Activated T-helper 1 cell treated with anti-CD3 and anti-CD28 coated beads, Interleukin-2, amount 50 U/mL, for 16 hours (primary cell): ENCODE measurements at places on chromosomes 5 and 9.

DNA sequence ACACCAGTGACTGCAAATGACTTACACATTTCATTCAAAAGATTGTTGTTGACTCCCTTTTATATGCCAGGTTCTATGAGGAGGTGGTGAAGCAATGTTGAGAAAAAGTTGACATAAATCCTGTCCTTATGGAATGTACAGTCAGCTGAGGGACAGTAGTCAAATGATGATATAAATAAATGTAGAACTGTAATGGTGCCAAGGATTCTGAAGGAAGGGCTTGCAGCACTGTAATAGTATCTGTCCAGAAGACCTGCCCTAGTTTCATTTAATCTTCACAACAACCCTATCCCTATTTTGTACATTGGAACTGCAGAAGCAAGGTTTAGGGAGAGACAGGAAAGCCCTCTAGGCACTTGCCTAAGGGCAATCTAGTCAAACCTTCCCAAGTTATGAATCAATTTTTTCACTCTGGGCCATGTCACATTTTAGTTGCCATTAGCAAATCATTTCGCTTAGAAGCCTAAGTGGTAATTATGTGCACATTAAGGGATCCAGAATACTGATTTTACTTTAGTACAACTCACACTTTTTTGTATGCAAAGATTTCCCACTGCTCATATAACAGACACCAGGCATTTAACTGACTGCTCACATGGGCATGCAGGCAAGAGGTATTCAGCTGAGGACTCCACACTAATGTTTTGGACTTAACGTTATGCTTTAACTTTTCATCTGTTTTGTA is 34.5 kb upstream of the LIFR start:
- no peak for DNase-seq

DNA sequence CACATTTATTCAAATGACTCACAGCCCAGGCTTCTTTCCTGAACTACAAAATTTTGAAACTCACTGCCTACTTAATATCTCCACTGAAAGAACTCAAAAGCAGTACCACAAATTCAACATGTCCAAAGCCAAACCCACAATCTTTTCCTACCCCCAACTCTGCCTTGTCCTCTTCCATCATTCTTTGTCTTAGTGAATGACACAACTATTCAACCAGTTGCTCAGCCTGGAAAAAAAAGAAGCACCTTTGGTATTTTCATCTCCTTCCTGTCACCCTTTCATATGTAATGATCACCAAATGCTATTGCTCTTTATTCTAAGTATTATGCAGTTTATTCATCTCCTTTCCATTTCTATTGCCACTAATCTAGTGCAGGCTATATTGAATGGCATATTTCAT is 216.3 kb downstream of the TMEM232 start:
- no peak for DNase-seq

- DNase-seq = no peak
These were observed 38.6 kb downstream of the TGFBI start for GRCh38 chr5:136067422-136067821.

- no peak for DNase-seq
These were observed 263.7 kb upstream of the DAPK1 start for GRCh38 chr9:87233899-87234455.

DNA sequence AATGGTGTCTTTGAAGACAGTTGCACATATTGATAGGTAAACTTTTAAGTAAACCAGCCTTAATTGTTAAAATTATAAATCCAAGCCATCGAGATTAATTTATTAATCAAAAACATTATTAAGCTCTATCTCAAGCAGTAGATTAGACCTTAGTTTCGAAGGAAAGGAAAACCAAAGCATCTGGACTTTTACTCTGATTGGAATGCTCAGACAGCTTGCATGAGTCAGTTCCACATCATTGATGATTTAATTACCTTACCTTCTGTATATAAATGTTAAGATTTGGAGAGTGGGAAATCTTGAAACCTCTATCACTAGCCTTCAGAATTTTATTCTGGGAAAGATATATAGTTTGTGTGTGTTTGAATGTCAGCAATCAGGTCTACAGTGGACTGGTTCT is 23.9 kb downstream of the DCP2 start:
- no peak for DNase-seq

DNA sequence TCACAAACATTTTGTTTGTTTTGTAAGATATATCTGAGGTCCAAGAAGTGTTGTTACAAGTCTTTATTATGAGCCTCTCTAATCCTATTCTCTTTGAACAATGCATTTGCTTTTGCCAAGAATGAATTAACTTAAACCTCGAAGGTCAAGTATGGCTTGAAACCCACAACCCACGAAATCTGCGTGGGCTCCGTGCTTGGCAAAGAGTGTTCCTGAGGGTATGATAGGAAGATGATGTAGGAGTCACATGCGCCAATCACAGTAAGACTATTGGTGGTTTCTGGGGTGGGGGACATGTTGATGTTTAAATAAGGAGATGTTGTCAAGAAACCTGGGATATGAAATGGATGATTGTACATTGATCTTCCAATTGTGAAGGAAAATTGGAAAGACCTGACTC is 330.8 kb upstream of the RFX3 start:
- no peak for DNase-seq

GRCh38 chr5:9845185-9845584 is 215.0 kb upstream of the TAS2R1 start:
- DNase-seq = no peak

DNA sequence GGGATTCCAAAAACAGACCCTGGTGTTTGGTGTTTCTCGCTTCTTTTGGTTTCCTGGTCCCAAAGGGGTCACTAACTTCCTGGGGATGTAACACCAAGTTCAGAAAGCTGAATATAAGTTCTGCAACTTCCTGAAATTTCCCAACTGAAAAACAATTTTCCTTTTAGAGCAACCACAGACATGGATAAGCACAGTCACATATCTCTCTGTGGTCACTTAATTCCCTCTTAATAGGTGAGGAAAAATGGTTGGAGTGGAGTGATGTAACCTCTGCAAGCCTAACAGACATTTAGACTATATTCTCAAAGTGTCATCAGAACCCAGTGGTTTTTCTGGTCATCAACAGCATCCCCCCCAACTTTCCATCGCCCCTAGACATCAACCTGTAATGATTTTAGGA is 135.3 kb downstream of the PRELID2 start:
- no peak for DNase-seq

DNA sequence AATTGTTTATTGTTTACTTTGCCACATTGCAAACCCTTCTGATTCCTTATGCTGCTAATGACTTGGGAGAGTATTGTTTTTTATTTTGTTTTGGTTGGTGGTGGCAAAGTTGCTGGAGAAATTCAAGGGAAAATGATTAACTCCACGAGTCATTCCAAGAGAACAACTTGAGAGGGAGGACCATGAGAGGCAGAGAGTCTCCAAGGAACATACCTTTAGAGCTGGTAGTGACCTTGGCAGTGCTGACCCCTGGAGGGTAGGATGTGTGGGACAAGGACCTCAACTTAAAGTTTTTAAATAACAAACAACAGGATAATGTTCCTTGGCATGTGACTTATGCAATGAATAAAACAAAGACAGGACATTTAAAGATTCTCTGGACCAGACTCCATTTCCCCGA is 139.7 kb downstream of the LRRC70 start:
- DNase-seq = no peak

- DNase-seq = no peak
These were observed 7.9 kb downstream of the SLC6A3 start for GRCh38 chr5:1437226-1437829.

DNA sequence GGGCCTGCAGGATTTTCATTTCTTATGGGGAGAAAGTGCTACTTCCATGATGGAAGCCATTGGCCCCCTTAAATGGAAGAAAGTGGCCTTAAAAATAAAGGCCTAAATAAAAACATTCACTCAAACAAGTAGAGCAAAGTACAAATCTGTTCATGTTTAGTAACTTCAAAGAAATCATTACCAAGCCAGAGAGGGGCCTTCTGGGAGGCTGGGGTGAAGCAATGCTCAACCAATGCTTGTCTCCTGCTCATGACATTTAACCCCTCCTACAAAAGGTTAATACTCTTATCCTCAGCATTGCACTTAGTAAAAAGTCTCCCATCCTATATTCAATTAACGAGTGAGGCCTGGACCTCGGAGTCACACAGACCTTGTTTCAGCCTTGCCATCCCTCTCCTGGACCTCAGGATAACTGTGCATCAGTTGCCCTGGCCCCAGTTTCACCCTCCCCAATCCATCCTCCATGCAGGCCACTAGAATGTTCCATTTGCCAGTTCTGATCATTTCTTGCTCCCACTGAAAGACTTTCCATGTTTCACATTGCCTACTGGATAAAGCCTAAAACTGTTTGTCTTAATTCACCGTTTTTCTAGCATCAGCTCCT is 36.9 kb upstream of the ALDH1B1 start:
- DNase-seq = no peak

DNA sequence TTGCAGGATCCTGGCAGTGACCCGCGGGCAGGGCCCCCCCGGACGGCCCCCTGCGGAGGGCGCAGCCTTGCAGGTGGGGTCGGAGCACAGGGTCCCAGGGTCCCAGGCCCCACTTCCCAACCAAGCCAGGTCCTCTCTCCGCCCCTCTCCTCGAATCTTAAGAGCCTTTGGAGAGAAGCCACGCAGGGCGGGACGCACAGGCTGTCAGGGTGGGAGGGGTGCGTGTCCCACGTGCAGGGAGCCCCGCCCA is 18.4 kb upstream of the EGFL7 start:
- DNase-seq = no peak

DNA sequence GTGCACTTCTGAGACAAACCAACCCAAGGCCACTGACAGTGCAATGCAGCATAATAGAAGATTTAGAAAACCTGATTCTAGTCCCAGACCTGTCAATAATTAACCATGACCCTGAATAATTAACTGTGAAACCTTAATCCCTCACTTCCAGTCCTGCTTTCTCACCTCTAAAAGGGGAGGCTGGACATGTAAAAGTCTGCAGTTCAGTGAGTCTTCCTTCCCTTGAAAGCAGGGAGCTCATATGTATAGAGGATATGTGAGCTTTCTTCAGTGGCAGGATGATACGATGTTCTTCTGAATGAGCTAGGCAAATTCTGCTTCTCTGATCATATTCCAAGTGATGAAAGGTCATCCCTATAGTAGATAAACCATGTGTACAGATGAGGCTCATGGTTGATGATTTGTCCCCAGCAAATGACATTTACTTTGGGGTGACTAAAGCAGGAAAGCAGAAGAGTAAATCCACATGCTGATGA is 2.9 kb downstream of the KCNV2 start:
- DNase-seq = no peak

DNA sequence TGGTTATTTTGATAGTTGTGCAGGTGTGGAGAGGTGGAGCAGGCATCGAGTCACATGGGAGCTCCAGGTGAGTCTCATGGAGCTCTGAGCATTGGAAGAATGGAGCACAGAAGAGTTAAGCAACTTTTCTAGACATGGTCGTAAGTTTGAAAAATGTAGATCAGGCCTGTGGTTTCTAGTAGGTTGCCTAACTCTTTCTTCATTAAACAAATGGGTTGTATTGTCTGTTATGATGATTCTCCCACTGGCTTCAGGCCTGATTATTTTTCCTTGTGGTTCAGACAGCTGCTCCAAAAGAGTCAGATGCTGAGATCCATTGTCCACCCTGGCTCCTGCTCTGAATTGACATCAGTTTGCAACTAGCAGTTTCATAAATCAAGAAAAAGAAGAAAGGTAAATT is 80.3 kb upstream of the RPS23 start:
- DNase-seq = no peak

GRCh38 chr9:100583014-100583802 is 5.3 kb downstream of the CAVIN4 start:
- DNase-seq = no peak

DNA sequence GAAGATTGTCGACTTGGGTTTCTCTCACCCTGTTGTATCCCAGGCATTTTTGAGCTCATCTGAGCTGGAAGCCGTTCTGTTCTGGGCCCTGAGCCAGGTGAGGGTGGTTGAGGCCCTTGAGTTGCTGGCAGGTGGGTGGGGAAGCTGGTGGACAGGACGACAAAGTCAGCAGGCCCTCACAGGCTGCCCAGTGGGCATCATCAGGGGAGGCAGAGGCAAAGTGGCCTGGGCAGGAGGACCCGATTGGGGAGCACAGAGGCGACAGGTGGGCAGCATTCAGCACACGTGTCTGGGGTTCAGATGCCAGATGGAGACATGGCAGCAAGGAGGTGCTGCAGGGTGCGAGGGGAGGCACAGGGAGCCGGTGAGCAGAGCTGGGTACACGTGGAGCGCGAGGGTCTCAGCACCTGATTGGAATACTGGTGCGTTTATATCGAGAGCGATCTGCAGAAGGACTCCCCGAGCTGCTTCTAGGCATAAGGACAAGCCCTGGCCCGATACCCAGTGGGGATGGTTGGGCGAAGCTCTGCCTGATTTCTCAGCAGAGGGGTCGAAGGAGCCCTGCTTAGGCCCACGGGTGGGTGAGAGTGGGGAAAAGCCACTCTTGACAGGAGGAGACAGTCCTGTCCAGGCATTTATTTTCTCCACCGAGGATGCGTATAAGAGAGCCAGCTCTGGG is 49.0 kb upstream of the SUSD3 start:
- DNase-seq = no peak

- no peak for DNase-seq
These were observed 16.6 kb upstream of the ANP32B start for GRCh38 chr9:97966493-97966892.

- DNase-seq = no peak
These were observed 23.6 kb downstream of the LHX2 start for GRCh38 chr9:124035001-124035650.

GRCh38 chr5:31084871-31085270 is 108.6 kb upstream of the CDH6 start:
- DNase-seq = no peak

GRCh38 chr9:112601636-112602035 is 115.0 kb downstream of the KIAA1958 start:
- DNase-seq = no peak

DNA sequence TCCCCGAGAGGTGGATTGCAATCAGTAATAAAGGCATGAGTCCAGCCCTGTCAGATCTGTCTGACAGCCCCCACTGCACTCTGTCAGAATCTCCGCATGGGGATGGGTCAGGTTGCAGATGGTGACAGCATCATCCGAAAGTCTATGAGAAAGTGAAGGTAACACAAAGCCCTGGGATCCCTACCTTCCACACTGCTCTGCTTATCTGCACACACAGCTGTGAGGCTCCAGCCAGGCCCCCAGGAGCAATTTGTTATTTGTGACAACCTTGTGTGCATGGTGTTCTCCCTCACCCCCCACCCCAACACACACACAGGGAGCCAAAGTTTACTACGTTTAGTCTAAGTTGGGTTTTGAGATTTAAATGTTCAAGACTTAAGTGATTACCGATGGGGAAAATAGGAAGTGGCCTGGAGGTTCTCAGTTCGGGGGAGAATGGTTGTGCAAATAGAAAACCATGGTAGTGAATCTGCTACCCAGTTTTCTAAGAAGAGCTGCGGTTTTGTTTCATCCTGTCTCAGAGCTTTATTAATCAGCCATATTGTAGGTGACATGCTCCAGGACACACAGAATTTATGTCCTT is 92.7 kb downstream of the SV2C start:
- no peak for DNase-seq

- no peak for DNase-seq
These were observed 51.2 kb downstream of the MAPKAP1 start for GRCh38 chr9:125655691-125656410.

- no peak for DNase-seq
These were observed 126.1 kb downstream of the OLFM1 start for GRCh38 chr9:135213566-135213965.

GRCh38 chr9:37218800-37219425 is 98.5 kb downstream of the ZCCHC7 start:
- no peak for DNase-seq
